Naive thymus-derived CD4-positive, alpha-beta T cell (primary cell): ENCODE measurements at places on chromosomes 4 and X.

- no peak for DNase-seq
- H3K27ac ChIP-seq, result no peak overlapping the region
- H3K4me1 ChIP-seq, result no peaks in the 10 kb centered on the region
- no peaks in the 10 kb centered on the region for H3K36me3 ChIP-seq
Measured at GRCh38 chr4:106195435-106195950, 120.5 kb downstream of the TBCK start.

- no peak for DNase-seq
- no peak overlapping the region for H3K27ac ChIP-seq
- no peaks in the 10 kb centered on the region for H3K27me3 ChIP-seq
Measured at GRCh38 chr4:166197166-166197565, 324.1 kb downstream of the TLL1 start.

GRCh38 chrX:86295293-86295692 is 147.0 kb downstream of the DACH2 start:
- no peaks in the 10 kb centered on the region for H3K4me1 ChIP-seq
- H3K27me3 ChIP-seq, result no peaks in the 10 kb centered on the region
- H3K4me3 ChIP-seq, result no peak overlapping the region

- no peak for DNase-seq
- H3K27ac ChIP-seq, result no peak overlapping the region
- no peaks in the 10 kb centered on the region for H3K27me3 ChIP-seq
- H3K4me3 ChIP-seq, result no peak overlapping the region
Measured at GRCh38 chr4:545612-546011, 30.5 kb downstream of the TMEM271 start.

- H3K27ac ChIP-seq, result no peak overlapping the region
- H3K27me3 ChIP-seq, result no peaks in the 10 kb centered on the region
- no peaks in the 10 kb centered on the region for H3K36me3 ChIP-seq
- no peak overlapping the region for H3K4me3 ChIP-seq
- DNase-seq, result peak; percentile 43
Measured at GRCh38 chrX:138745196-138745595, 33.7 kb upstream of the FGF13 start.

GRCh38 chrX:17846045-17846444 is 15.1 kb downstream of the RAI2 start:
- H3K27me3 ChIP-seq, result no peaks in the 10 kb centered on the region
- no peak overlapping the region for H3K27ac ChIP-seq
- H3K36me3 ChIP-seq, result no peaks in the 10 kb centered on the region
- H3K4me3 ChIP-seq, result no peak overlapping the region
- H3K4me1 ChIP-seq, result no peaks in the 10 kb centered on the region
- no peak for DNase-seq

DNA sequence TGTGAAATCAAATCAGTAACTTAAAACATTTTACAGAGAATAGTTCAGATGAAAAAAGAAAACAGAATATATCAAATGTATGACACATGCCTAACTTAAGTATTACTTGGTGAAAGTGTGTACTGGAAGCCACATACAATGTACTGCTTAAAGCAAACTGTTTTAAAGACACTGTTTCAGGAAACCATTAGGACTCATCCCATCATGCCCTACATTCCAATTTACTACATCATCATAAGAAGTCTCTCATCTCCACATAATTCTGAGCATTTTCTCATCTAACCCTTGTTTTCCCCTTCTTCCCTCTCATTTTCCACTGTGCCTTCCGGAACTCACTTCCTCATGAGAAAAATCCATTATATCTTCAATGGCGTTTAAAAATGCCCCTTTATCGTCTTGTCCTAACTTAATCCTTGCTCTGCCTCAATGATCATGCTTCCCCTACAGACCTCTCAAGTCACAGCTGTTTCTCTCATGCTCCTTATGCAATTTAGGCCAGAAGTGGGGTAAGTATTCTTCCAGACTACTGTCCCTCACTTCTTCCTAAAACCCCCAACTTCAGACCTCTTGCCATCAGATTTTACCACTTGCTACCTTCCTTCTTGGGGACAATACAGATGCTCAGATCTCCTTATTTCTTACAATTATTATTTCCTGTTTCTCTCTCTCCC is 26.8 kb upstream of the FGF5 start:
- H3K4me3 ChIP-seq, result no peak overlapping the region
- no peak for DNase-seq
- H3K27me3 ChIP-seq, result no peaks in the 10 kb centered on the region
- H3K27ac ChIP-seq, result no peak overlapping the region
- H3K4me1 ChIP-seq, result no peaks in the 10 kb centered on the region

- no peak for DNase-seq
- H3K4me1 ChIP-seq, result no peaks in the 10 kb centered on the region
- no peaks in the 10 kb centered on the region for H3K27me3 ChIP-seq
- no peak overlapping the region for H3K4me3 ChIP-seq
- H3K36me3 ChIP-seq, result no peaks in the 10 kb centered on the region
Measured at GRCh38 chrX:83529950-83530349, 21.9 kb downstream of the POU3F4 start.

GRCh38 chr4:152369203-152369901 is 166.5 kb downstream of the FBXW7 start:
- H3K27ac ChIP-seq, result no peak overlapping the region
- no peaks in the 10 kb centered on the region for H3K27me3 ChIP-seq
- no peaks in the 10 kb centered on the region for H3K4me1 ChIP-seq
- no peak for DNase-seq

- no peak for DNase-seq
- H3K36me3 ChIP-seq, result no peaks in the 10 kb centered on the region
- H3K27ac ChIP-seq, result no peak overlapping the region
- no peaks in the 10 kb centered on the region for H3K4me1 ChIP-seq
Measured at GRCh38 chr4:168560184-168561180, 63.6 kb downstream of the PALLD start.

DNA sequence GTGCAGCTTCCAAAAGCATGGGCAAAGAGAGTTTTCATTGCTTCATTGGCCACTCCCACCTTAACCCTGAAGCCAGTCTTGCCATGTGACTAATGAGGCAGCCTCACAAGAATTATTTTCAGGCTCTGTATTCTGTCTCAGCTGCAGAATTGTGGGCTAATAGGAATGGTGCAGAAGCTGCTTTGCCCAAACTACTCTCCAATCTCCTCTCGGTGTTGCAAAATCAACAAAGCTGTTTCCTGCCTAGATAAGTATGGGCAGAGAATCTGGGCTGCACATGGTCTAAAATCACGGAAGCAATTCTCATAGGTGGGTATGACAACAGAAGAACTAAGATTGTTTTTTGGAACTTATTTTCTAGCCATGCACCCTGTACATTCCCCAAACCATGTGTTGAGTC is 31.4 kb downstream of the PPP1R2C start:
- no peak overlapping the region for H3K27ac ChIP-seq
- H3K36me3 ChIP-seq, result no peaks in the 10 kb centered on the region
- no peak for DNase-seq
- no peaks in the 10 kb centered on the region for H3K4me1 ChIP-seq
- no peaks in the 10 kb centered on the region for H3K27me3 ChIP-seq

DNA sequence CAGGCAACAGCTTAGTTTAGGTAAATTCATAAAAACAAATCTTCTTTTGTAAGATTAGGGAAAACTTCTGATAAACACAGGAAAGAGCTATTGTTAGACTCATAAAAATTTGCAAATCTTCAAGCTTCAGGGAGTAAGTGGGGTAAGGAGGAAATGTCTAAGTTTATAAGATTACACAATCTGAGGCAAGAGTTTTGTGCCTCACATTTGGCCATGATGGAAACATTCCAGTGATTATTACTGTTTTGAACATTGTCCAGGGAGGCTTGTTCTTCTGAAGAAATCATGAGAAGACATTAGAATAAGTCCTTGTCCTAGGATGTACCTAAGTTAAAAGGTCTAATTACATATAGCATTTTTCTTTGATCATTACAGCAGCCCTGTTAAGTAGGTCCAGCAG is 72.8 kb downstream of the MAOB start:
- DNase-seq, result no peak
- H3K27me3 ChIP-seq, result no peaks in the 10 kb centered on the region
- no peak overlapping the region for H3K27ac ChIP-seq
- H3K36me3 ChIP-seq, result no peaks in the 10 kb centered on the region

DNA sequence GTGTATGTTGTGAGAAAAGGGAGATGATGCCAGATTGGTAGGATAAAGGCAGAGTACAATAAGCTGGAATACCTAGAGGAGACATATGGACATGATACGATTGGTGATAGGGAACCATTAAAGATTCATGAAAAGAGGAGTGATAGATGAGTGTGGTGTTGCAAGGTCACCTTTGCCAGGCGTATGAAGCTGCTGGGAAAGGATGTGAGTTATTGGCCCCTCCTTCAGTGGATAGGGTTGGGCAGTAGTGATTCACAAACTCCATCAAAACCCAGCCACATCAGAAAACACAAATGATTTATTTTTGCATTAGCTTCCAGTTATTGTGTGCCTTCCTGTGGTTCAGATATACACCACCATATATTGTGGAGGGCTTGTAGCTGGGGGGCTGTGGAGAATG is 34.3 kb downstream of the TMEM164 start:
- no peak for DNase-seq
- no peaks in the 10 kb centered on the region for H3K27me3 ChIP-seq
- no peak overlapping the region for H3K27ac ChIP-seq
- no peaks in the 10 kb centered on the region for H3K36me3 ChIP-seq
- H3K4me1 ChIP-seq, result no peaks in the 10 kb centered on the region

GRCh38 chrX:41870719-41871151 is 52.6 kb downstream of the CASK start:
- H3K27me3 ChIP-seq, result no peaks in the 10 kb centered on the region
- H3K27ac ChIP-seq, result no peak overlapping the region
- no peak overlapping the region for H3K4me3 ChIP-seq
- no peaks in the 10 kb centered on the region for H3K36me3 ChIP-seq
- DNase-seq, result no peak

GRCh38 chr4:77599378-77599777 is 6.2 kb upstream of the CXCL13 start:
- H3K27ac ChIP-seq, result no peak overlapping the region
- no peak for DNase-seq
- H3K4me3 ChIP-seq, result no peak overlapping the region
- H3K27me3 ChIP-seq, result no peaks in the 10 kb centered on the region
- no peaks in the 10 kb centered on the region for H3K36me3 ChIP-seq
- no peaks in the 10 kb centered on the region for H3K4me1 ChIP-seq

- no peak within 1 kb of the TSS for H3K27ac ChIP-seq
- no peak within 1 kb of the TSS for H3K4me3 ChIP-seq
- H3K4me1 ChIP-seq, result no peaks in the 10 kb centered on the region
- no peak for DNase-seq
- no peaks in the 10 kb centered on the region for H3K36me3 ChIP-seq
Measured at GRCh38 chr4:5019274-5019673, at the start of gene CYTL1. CYTL1 (minus strand) TSS chr4:5019458; CDS start chr4:5019445, 13 bp downstream.

DNA sequence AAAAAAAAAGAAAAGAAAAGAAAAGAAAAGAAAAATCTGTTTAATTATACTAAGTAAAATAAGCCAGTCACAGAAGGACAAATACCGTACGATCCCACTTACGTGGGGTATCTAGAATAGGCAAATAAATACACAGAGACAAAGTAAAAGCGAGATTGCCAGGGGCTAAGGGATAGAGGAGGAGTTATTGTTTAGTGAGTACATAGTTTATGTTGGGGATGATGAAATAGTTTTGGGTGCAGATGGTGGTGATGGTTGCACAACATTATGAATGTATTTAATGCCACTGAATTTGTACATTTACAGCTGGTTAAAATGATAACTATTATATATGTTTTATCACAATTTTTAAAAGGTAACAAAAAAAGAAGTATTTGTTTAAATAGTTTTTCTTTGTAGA is 7.1 kb downstream of the CA5B start:
- H3K4me3 ChIP-seq, result no peak overlapping the region
- no peaks in the 10 kb centered on the region for H3K36me3 ChIP-seq
- H3K4me1 ChIP-seq, result peaks cover 23% of the 10 kb centered on the region
